Upper lobe of left lung (tissue), 6 donors: ENCODE measurements at places on chromosomes 13 and 19. TPM values are rescaled to one million over a fixed set of nuclear protein-coding genes. Genes with fewer than 3 reads are reported as not detected.
A peak's percentile ranks its signal among the peaks of the same experiment; 100 is the strongest.

DNA sequence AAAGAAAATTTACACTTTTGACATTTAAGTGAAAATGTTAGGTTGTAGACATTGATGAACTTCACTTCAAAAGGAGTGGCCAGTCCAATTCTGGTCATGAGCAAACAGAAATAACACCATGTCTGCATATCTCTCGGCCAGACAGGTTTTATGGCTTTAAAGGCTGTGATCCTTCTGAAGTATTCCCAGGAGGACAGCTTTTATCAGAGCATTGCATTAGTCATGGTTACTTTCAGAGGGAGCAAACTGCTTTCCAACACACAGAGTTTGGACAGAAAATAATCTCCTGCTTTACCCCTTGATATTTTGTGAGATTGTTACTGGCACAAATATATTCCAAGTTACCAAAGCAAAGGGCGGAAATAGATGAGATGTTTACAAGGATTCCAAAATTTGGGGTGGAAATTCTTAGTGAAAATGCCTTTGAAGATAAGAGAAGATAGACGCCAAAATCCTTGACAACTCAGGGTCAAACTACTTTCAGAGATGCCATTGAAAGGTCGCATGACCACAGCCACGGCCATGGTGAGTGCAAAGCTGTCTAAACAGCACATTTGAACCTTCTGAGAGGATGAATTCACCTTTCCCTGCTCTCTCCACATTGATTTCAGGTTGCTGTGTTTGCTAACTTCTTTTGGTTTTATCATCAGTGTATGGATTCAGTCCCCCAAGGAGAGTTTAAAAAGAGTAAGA lies 584.5 kb upstream of the SGCG start:
- no peaks in the 10 kb centered on the region for H3K36me3 ChIP-seq
- H3K27me3 ChIP-seq, result no peaks in the 10 kb centered on the region
- no peak overlapping the region for H3K27ac ChIP-seq
- no peak overlapping the region for H3K4me3 ChIP-seq
- DNase-seq, result no peak
- H3K4me1 ChIP-seq, result no peaks in the 10 kb centered on the region

DNA sequence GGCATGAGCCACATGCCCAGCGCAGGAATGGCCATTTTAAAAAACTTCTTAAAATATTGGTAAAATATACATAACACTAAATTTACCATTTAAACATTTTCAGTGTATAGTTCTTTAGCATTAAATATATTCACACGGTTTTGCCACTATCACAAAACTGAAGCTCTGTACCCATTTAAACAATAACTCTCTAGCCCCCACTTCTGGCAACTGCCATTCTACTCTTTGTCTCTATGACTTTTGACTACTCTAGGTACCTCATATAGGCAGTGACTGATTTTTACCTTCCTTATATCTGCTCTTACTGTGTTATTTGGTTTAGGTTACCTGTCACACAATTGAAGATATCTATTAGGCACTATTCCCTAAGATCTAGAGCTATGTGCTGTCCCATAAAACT lies 2.3 kb upstream of the KBTBD7 start:
- no peak overlapping the region for H3K27ac ChIP-seq
- H3K36me3 ChIP-seq, result no peaks in the 10 kb centered on the region
- H3K27me3 ChIP-seq, result no peaks in the 10 kb centered on the region

- H3K36me3 ChIP-seq, result peaks cover 34% of the 10 kb centered on the region
- H3K27me3 ChIP-seq, result no peaks in the 10 kb centered on the region
- no peak for DNase-seq
- no peaks in the 10 kb centered on the region for H3K4me1 ChIP-seq
- no peak overlapping the region for H3K4me3 ChIP-seq
Observed at GRCh38 chr19:10555610-10555973, 10.2 kb downstream of the KRI1 start.

DNA sequence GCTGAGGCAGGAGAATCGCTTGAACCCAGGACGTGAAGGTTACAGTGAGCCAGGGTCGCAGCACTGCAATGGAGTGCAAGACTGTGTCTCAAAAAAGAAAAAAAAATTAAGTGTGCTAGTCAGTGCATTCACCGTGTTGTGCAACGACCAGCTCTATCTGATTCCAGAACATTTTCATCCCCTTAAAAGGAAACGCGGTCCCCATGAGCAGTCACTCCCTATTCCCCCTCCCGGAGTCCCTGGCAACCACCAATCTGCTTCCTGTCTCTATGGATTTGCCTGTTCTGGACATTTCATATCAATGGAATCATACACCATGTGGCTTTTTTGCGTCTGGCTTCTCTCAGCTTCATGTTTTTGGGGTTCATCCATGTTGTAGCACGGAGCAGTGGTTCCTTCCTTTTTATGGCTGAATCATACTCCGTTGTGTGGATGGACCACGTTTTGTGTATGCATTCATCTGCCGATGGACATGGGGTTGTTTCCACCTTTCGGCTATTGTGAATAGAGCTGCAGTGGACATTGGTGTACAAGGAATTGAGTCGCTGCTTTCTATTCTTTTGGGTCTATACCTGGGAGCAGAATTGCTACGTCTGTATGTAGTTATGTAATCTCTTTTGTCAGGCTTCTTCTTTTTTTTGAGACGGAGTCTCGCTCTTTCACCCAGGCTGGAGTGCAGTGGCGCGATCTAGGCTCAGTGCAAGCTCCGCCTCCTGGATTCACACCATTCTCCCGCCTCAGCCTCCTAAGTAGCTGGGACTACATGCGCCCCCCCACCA lies 19.8 kb downstream of the MYO9B start:
- H3K27me3 ChIP-seq, result no peaks in the 10 kb centered on the region

GRCh38 chr19:28727480-28728159 lies 485.3 kb downstream of the UQCRFS1 start:
- peaks cover 7% of the 10 kb centered on the region for H3K4me1 ChIP-seq
- no peaks in the 10 kb centered on the region for H3K36me3 ChIP-seq
- DNase-seq, result no peak
- no peaks in the 10 kb centered on the region for H3K27me3 ChIP-seq

DNA sequence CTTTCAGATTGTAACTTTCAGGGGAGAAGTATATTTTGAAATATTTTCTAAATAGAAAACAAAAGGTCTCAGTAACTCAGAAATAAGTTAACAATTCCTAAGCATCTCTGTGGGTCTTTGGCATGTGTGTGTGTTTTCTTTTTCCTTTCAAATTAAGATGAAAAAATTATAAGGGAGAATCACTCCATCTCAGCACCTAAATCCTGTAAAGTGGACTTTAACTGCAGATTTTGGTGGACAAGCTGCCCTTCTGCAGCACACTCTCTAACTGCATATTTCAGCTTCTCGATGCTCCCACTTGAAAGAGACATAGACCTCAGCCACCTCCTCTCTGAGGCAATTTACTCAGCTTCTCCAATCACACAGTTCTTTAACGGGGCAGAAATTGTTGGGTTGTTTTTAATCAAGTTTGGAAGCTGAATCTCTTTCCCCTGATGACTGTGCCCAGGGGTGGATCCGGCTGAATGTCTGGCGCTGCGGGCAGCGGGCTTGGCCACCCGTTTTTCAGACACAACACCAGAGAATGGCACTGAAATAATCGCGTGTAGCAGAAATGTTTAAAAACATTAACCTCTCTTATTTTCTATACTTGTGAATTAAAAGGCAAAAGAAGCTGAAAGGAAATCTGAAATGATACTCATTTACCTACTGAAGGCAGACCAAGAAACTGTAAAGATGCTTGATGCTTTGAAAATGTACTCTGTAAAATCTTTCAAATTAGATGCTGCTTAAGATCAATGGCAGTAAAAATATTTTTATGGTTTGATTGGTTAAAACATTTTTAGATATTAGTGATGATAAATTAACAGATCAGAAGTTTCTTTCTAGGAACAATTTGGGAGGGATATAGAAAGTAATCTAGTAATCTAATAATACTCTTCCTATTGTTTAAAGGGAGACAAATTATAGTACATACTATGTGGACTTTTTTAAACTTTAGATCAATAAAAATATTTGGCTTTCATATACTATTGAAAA lies 12.4 kb downstream of the ZIC2 start:
- no peaks in the 10 kb centered on the region for H3K36me3 ChIP-seq
- DNase-seq, result peak; percentile 48
- no peak overlapping the region for H3K27ac ChIP-seq
- peaks cover 40% of the 10 kb centered on the region for H3K4me1 ChIP-seq
- no peak overlapping the region for H3K4me3 ChIP-seq

GRCh38 chr19:48634424-48635262 lies 2.5 kb downstream of the DBP start:
- H3K4me1 ChIP-seq, result peaks cover 85% of the 10 kb centered on the region
- peak overlapping the region; percentile 96 for H3K27ac ChIP-seq
- no peaks in the 10 kb centered on the region for H3K27me3 ChIP-seq
- H3K36me3 ChIP-seq, result no peaks in the 10 kb centered on the region
- peak; percentile 98 for DNase-seq
- H3K4me3 ChIP-seq, result peak overlapping the region; percentile 77

DNA sequence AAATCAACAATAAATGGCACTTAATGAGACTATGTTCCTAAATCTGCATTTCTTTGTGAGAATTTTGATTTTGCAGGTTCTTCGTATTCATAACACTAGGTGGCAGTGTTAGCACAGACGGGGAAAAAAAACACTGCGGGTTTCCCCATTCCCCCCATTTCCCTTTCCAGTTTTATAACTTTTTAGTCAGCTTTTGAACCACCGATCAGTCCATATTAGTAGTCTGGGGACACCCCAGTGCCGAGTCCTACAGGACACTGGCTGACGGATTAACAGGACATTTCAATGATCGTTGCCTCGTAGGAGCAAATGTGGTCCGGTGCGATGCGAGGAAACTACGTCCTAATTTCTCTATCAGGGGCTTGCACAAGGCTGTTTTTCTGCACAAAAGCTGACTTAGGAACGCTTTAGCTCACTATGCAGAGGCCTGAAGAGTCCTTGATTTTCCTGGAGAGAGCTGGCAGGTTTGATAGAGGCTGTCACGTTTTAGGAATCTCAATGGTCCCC lies 234.3 kb downstream of the LMO7 start:
- no peaks in the 10 kb centered on the region for H3K36me3 ChIP-seq
- peak overlapping the region; percentile 15 for H3K27ac ChIP-seq
- H3K27me3 ChIP-seq, result no peaks in the 10 kb centered on the region
- no peaks in the 10 kb centered on the region for H3K4me1 ChIP-seq
- no peak overlapping the region for H3K4me3 ChIP-seq

GRCh38 chr19:12792051-12792852 lies 966 bp downstream of the JUNB start:
- DNase-seq, result peak; percentile 76
- no peaks in the 10 kb centered on the region for H3K27me3 ChIP-seq
- no peaks in the 10 kb centered on the region for H3K36me3 ChIP-seq
- peak overlapping the region; percentile 97 for H3K27ac ChIP-seq
- peak overlapping the region; percentile 94 for H3K4me3 ChIP-seq
- H3K4me1 ChIP-seq, result peaks cover 58% of the 10 kb centered on the region

DNA sequence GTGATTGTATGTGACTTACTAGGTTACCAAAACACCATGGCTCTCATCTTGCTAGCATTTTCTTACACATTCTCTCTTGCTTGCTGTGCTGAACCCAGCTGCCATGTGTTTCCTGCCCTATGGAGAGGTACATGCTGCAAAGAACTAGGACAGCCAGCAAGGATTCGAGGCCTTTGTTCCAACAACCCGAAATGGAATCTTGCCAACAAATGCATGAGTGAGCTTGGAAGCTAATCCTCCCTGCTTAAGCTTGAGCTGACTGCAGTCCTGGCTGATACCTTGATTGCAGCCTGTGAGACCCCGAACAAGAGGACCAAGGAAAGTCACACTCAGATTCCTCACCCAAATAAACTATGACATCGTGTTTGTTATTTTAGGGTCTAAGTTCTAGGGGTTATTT lies 651.2 kb downstream of the SLITRK6 start:
- no peaks in the 10 kb centered on the region for H3K4me1 ChIP-seq
- H3K36me3 ChIP-seq, result no peaks in the 10 kb centered on the region
- no peaks in the 10 kb centered on the region for H3K27me3 ChIP-seq
- no peak overlapping the region for H3K4me3 ChIP-seq
- H3K27ac ChIP-seq, result no peak overlapping the region

DNA sequence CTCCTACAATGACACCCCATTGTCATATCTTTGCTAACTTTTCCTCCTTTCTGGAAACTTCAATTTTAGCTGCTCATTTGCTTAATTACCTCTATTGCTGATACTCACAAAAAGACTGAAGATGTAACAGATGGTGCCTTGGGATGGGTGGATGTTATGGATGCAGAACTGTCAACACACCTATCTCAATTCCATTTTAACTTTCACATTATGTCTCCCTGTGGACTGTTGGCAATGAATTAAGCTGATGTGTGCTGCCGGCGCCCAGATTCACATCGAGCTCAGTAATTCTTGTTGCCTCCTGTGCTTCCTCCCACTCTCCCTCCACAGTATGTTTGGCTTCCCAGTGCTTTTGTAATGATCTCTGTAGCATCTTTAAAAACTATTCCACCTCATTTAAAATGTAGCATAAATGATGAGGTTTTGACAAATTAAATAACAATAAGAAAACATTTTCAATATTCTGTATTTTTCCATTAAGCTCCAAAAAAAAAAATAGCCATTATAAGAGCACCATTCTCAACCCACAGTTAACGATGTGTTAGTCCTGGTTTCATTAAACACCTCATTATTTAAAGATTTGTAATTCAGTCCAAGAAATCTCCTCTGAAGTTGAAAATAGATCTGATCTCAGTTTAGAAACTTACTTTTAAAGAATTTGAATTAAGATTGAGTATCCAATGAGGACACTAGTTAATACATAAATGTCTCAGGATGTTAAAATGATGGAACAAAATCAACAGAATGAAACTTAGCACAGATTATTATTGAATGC lies 99.9 kb upstream of the FAM216B start:
- H3K36me3 ChIP-seq, result no peaks in the 10 kb centered on the region
- DNase-seq, result no peak
- no peaks in the 10 kb centered on the region for H3K4me1 ChIP-seq
- no peaks in the 10 kb centered on the region for H3K27me3 ChIP-seq
- H3K27ac ChIP-seq, result no peak overlapping the region

The IFNL1 gene
- not detected for total RNA-seq

The PRODH2 gene
- total RNA-seq, result not detected

The CAMSAP3 gene
- total RNA-seq, result 42.3 TPM

The LPAR2 gene
- total RNA-seq, result 20.2 TPM

The CCL25 gene
- total RNA-seq, result not detected
